ENCODE measurements at places on chromosomes 7 and 10.

DNA sequence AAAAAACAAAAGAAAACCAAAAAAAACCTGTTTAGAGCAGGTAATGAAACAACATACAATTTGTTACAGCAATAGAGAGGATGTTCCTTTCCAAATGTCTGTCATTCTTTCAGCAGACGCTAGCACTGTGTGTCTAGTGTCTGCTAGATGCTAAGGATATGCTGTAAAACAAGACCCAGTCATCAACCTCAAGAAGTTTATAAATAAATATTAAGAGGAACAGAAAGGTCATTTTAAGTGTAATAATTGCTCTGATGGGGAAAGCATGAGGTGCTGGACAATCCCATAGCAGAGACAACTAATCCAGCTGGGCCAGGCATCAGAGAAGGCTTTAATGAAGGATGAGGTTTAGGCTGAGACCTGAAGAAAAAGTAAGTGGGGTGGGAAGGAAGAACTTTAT lies 23.3 kb upstream of the ASCC1 start:
- DNase-seq, result no peak

DNA sequence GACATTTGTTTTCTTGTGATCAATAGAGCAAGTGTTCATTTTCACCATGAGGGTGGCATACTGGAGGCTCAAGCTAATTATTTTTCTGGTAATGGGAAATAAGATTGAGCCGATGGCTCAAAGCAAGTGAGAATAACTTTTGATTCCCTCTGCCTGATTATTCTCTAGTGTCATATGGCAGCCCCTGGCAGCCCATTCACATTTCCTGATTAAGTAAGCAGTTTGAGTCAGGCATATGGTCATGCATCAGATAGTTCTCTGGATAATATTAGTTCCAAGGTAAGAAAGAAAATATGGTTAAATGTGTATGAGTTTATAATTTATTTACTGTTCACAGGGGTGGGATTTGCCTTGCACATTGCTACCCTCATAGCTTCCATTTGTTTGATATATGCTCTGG lies 109.2 kb downstream of the DYNC1I1 start:
- no peak for DNase-seq

GRCh38 chr10:14396411-14397048 lies 65.8 kb upstream of the FRMD4A start:
- DNase-seq, result no peak

GRCh38 chr10:49010295-49010694 lies 70.7 kb upstream of the LRRC18 start:
- no peak for DNase-seq

DNA sequence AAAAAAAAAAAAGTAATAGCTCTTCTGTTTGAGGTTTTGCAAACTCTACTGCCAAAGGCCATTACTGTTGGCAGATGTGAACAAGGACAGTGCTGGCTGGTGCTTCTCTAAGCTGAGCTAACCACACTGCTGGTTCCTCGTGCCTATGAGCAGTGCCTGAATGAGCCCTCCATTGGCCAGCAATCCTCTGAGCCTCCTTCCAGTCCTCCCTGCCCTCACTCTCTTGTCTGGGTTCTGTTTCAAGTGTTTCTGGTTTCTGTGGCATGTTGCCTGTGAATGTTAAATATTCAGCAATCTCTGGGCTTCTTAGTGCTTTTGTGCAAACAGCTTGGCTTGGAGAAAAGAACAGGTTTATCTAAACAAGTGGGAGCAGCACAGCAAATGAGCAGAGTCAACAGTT lies 161.3 kb upstream of the AUTS2 start:
- no peak for DNase-seq

GRCh38 chr7:99440195-99440594 lies 1.5 kb downstream of the CPSF4 start:
- DNase-seq, result no peak
